ENCODE measurements at places on chromosomes 4 and X. TPM values are rescaled to one million over a fixed set of nuclear protein-coding genes. Genes with fewer than 3 reads are reported as not detected.

The MAOA gene
- polyA plus RNA-seq = 4.8 TPM

The PRRG3 gene
- polyA plus RNA-seq = not detected

The NPFFR2 gene
- not detected for polyA plus RNA-seq

The TNMD gene
- polyA plus RNA-seq = not detected

The TMSB15C gene
- 0.16 TPM for polyA plus RNA-seq

The FGFR3 gene
- polyA plus RNA-seq = not detected

The SYTL4 gene
- not detected for polyA plus RNA-seq

The SCML2 gene
- polyA plus RNA-seq = 0.38 TPM

DNA sequence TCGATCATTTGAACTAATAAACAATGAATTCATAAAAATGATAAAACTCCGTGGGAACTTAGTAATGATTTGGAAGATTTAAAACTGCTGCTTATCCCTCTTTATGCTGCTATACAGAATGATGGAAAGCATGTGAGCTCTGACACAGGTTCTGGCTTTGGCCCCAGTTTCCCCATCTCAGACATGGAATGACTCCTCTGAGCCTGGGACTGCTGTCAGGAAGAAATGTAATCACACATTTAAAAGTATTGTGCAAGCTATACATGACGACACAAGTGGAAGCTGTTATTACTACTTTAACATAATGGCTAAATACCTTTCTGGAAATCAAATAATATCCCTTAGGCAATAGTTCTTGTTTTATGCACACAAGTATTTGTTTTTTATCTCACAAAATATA lies 161.7 kb downstream of the DCHS2 start:
- no peak for DNase-seq

GRCh38 chr4:81799371-81799770 lies 327.7 kb upstream of the RASGEF1B start:
- no peak for DNase-seq

- no peak for DNase-seq
Measured at GRCh38 chrX:122026665-122027064, 979.3 kb downstream of the GLUD2 start.

DNA sequence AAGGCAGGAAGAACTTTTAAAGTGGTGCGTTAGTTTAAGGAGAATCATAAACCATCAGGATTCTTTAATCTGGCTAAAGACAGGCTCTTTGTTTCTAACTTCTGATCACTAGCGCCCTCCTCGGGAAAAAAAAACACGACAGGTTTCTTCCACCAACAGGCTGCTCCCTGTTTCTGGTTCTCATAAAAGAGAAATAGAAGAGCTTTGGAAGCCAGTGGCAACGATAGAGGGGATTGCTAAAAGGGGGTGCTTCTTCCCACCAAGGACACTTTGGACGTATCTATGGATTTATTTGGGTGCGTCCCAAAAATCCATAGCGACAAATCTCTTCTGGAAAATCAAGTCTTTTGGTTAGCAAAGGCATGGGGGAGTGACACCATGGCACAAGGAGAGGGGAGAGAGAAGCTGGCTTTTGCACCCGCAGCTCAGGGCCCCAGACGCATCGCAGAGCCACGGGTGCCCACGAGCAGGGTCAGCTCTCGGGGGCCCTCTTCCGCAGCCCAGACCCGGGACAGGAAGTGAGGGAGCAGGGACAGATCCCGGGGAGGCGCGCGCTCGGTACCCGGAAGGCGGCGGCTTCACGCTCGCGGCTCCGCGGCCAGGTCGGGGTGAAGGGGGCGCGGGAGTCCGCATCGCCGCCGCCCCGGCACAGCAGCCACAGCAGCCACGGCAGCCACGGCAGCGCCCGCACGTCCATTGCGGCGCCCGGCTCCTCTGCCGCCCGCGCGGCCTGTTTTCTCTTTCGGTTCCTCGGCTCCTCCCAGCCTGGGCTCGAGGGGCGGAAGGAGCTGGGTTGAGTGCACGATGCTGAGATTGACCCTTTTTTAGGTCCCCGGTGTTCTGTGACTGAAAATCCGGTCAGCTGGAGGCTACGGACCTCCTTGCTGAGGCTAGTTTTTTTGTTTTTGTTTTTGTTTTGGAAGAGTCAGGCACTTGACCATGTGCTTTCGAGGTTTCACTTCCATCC lies at the start of gene CTSO:
Gene CTSO (minus strand): TSS at position 716 of the 967 bp plus-strand sequence. CDS start 19 bp downstream, at position 697.
- peak; percentile 79 for DNase-seq

- DNase-seq = no peak
Measured at GRCh38 chr4:87011340-87012034, 76.7 kb downstream of the AFF1 start.

- no peak for DNase-seq
Measured at GRCh38 chr4:54677853-54678650, 20.3 kb downstream of the KIT start.

- no peak for DNase-seq
Measured at GRCh38 chr4:37758226-37758625, 68.3 kb upstream of the PGM2 start.

DNA sequence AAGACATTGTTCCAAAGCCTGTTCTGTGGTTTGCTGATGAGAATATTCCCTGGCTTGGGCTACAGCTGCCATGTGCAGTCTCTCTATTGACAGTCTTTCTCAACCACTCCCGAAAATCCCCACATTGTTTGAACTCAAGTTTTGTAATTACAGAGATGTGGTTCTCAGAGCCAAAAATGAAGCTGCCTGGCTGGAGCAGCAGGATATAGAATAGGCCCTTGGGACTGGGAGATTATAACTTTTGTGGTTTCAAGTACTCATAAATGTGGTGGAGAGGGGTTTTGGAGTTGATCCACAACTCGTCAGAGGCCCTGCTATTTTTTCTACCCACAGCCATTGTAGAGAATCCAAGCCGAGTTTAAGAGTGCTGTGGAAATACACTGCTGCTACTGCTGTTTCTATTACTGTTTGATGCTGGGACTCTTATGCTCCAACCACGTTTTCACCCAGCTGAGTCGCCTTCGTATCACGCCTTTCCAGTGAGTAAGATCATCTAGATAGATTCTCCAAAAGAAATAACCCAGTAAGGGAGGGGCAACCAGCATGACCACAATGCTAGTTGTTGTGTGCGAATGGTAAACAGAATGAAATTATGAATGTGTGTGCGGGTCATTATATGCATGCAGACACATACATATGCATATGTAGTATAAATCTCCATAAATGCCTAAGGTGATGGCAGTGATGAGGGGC lies 57.1 kb upstream of the ATXN3L start:
- no peak for DNase-seq

DNA sequence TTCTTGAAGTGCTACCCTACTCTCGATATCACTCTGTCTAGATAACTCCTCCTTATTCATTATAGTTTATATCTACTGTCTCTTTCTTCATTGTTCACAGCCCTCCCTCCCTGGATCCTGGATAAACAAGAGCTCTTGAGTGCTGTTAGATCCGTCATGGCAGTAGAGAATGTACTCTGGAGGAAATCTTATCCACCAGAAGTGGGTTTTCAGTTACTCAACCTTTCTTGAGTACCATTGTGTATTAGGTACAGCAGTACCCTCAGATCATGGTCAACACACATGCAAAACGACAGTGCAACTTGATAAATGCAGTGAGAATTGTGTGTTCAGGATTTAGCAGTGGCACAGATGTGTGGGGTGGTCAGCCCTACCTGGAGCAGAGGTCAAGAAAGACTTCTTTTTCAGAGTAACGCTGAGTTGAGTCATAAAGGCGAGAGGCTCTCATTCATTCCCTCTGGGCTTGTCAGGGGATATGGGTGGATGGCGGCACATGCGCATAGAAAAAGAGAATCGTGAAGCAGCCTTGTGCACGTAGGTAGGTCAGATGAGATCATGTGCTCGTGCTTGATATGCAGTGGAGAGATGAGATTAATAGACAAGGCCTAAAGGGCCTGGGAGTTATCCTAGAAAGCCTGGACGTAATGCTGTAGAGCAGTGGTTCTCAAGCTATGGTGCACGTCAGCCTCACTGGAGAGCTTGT lies 89.5 kb downstream of the SNX25 start:
- DNase-seq = no peak

- no peak for DNase-seq
Measured at GRCh38 chr4:129972257-129972656, 876.3 kb downstream of the C4orf33 start.

- no peak for DNase-seq
Measured at GRCh38 chr4:48899950-48900349, 6.6 kb downstream of the OCIAD2 start.

- DNase-seq = no peak
Measured at GRCh38 chr4:8838961-8839431, 32.6 kb downstream of the HMX1 start.

DNA sequence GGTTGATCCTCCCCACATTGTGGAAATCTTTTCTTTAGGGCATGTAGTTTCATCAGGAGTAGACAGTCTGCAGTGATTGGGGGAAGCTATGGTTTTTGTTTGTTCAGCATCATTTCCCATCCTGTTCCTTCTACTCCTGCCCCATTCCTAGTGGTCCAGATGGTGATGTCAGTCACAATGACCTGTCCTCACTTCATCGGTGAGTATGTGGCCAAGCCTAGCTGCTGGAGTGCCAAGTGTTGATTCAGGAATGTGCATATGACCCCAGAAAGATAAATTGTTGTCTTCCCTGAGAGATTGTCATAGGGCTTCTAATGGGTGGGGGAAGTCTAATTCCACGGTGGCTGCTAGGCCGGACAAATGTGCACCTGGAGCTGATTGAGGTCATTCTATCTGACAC lies 130.6 kb upstream of the FAT1 start:
- no peak for DNase-seq

GRCh38 chr4:80216100-80216761 lies 18.9 kb downstream of the PRDM8 start:
- no peak for DNase-seq

DNA sequence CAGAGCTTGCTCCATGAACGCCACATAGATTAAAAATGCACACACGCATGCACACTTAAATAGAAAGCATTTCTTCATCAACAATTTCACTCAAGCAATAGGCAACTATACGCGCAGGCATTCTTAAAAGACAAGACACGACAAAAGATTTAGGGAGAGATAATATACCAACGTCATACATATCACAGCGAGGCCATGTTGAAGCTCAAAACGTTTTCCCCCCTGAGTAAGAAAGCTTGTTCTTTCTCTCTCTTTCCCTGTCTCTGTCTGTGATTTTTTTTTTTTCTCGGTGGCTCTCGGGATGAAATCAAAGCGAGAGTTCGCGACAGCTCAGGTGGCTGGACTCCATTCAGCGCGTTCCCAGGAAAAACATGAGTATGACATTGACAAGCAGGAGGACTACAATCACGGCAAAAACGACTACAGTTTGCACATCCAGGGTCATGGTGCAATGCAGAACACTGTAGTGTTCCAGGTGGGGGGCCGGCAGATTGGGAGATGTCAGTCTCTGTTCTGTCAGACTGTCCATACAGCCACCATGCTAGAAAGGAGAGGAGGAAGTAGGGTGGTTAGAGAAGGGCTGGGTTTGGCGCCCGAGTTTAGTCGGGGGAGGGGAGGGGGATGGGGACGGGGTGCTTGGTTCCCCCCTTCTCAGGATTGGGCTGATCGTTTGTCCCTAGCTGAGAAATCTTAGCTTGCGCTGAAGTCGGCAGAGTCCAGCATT lies 30.7 kb downstream of the ARHGEF9 start:
- peak; percentile 8 for DNase-seq

DNA sequence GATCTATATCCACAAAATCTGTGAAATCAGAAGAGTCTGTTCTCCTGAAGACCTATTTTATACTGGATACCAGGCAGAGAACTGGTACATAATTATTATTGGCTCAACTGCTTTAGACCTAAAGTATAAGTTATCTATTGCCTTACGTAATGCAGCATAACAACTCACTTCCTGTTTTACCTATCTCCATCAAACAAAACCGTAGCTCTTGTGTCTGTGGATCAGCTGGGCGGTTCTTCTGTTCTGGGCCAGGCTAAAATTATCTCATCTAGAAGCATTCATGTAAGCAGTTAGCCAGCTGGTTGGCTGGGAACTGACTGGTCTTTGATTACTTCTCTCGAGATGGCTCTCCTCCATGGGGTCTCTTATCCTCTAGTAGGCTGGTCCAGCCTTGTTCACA lies 57.8 kb downstream of the PPP1R2C start:
- peak; percentile 23 for DNase-seq

DNA sequence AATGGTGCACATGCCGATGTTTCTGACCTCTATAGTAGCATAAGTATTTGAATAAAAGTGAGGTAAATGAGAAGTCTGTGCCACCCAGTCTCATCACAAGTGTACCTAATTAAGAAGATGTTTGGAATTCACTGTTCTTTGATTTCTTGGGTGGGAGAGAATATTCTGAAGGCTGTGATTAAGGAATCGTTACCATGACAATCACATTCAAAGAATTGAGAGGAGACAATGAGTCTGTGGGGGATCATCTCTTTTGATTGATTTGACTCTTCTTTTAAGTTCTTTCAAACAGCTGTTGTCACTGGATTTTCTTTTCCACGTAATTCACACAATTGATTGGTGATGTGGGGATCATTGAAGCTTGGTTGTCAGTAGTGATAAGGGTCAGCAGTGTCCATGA lies 18.1 kb downstream of the FHL1 start:
- no peak for DNase-seq
